ENCODE measurements at places on chromosomes 6 and 20.
A peak's percentile ranks its signal among the peaks of the same experiment; 100 is the strongest.

DNA sequence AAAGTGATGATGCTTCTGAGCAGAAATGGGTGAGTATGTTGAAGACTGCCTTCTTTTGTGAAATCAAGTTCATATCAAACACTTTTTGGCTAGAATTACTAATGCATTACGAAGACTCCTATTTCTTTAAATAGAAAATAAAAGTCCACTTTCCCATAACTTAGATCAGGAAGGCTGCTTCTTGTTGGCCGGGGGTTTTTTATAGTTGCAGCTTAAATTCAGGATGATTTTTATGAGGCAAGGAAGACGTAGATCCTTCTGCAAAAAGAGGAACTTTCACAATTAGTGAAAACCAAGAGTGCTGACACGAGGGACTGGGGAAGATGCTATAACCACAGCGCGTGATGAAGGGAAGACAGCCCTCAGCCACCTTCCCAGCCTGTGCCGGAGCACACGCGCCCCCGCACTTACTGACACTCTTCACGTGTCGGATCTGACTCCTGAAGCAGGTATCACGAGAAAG is 206.1 kb upstream of the PRDM1 start:
- no peak for DNase-seq

- no peak for DNase-seq
Observed at GRCh38 chr20:25198663-25199383, 3.3 kb downstream of the ENTPD6 start.

DNA sequence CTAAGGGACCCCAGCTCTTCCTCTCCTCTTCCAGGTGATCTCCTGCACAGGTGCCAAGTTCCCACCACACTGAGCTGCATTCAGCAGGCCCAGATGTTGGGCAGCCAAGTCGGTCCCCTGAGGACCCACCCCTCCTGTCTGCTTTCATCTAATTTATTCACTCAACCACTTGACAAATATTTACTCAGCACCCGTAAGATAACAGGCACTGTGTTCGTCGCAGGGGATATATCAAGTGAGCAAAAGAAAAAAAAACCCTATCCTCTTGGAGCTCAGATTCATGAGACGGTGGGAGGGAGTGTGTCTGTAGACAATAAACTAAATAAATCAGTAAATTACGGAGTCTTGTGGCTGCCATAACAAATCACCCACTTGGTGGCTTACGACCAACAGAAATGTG is 143.6 kb downstream of the MRPL14 start:
- DNase-seq: no peak

GRCh38 chr6:19465760-19466159 is 371.4 kb upstream of the ID4 start:
- no peak for DNase-seq

- DNase-seq: no peak
Observed at GRCh38 chr20:63023071-63023935, 16.5 kb upstream of the BHLHE23 start.

GRCh38 chr6:136290410-136291010 is 864 bp upstream of the BCLAF1 start:
- DNase-seq: peak; percentile 91

DNA sequence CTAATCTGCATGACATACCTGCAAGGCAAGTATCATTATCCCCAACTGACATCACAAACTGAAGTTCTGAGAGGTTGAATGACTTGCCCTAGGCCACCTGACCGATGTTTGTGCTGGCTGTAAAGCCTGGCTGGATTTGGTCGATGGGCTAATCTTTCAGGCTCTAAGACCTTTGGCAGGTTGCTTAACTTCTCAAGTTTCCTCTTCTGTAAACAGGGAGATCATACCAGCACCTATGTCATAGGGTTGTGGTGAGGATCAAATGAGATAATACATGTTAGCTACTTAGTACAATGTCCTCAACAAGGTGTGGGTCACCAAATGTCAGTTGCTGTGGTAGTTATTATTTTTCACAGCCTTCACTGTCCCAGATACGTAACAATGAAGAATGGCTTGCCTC is 14.2 kb downstream of the ANKRD66 start:
- DNase-seq: no peak

- no peak for DNase-seq
Observed at GRCh38 chr6:5855787-5856470, 150.8 kb downstream of the NRN1 start.

DNA sequence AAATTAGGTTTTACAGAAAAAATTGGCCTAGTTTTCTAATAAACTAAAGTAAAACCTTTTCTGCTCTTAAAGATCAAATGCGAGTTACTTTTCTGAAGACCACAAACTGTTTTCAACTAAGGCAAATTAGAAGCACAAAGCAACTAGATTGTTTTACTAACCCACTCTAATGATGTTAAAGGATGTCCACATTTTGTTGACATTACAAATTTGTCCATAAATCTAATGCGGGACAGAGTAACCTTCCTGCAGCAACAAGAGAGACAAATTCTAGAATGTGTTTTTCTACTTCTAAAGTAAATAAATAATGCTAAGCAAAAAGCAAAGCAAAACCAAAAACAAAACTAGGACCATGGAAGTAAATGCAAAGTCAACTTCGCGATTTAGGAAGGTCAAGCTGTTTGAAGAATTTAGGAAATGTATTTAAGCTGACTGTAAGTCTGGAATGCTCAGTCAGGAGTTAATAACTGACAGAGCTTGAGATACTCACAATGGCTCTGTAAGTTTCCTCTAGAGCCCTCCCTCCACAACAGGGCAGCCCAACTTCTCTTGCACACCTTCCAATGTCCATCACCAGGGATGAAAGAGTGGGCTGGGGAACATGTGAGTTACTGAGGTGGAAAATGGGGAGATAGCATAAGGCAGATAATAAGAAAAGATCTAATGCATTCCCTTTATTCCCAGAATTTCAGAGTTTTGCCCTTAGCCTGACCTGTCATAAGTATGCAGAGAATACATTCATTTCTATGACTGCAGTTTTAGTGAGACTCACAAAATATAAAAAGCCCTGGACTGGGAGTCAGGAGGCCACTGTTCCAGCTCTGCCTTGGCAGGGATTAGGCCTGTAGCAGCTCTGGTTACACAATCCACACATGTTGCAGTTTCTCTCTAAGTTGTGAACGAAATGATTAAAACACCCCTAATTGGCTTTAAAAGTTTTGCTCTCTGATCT is 158.8 kb downstream of the FOXA2 start:
- DNase-seq: no peak

DNA sequence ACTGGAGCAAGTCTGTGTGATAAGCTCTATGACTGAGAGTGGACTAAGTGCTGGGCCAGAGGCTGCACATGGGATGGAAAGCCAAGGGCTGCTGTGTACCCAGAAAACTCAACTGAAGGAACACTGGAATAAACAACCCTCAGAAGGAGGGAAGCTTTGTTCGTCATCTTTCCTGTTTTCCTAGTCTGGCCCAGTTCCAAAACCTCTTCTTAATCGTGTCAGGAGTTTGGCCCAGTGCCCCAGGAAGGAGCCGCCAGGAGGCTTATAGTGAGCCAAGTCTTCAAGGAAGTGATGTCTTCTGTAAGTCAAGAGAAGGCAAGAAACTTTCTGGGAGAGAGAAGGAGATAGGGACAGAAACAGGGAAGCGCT is 23.3 kb upstream of the TOP1 start:
- no peak for DNase-seq

DNA sequence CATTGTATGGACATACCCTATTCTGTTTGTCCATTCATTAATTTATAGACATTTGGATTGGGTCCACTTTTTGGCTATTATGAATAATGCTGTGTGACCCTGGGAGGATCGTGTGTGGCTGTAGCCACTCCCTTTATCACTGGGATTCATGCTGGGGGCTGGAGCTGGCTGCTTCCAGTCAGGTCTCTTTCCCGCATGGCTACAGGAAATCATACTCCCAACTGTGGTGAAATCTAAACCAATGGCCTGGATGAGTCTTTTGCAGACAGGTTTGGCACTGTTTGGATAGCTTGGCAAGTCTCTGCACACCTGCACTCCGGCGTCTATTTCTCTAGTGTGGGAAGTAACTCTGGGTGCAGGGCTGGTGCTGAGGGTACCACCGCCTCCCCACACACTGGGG is 80.4 kb downstream of the RIN2 start:
- DNase-seq: no peak

DNA sequence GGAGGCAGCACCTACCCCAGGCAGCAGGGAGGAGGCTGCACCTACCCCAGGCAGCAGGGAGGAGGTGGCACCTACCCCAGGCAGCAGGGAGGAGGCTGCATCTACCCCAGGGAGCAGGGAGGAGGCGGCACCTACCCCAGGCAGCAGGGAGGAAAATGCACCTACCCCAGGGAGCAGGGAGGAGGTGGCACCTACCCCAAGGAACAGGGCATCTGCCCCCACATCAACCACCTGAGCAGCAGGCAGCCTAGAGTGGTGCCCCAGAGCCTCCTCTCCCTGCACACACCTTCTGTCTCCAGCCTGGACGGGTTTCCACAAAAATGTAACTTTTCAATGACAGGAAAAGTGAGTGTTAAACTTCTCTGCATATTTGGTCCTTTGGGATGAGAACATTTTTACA is 10.2 kb downstream of the KCNQ2 start:
- no peak for DNase-seq

GRCh38 chr20:7883741-7884140 is 56.5 kb downstream of the HAO1 start:
- no peak for DNase-seq

DNA sequence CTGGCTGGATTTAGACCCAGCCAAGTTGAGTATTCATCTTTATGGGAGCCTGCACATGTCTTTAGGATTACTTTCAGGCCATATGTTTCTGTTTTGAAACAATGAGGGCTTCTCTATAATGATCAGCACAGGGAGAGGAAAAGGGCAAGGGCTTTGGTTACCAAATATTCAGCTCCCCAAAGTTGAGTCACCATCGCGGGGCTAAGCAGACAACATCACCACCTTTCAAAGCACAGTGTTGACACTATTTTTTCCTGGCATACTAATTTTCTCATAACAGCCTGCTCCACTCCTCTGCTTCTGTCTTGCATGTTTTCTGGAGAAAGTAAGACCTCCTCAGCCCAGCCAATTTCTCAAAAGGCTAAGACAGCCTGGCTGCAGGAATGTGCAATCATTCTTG is 4.9 kb downstream of the SCML4 start:
- DNase-seq: peak; percentile 26

DNA sequence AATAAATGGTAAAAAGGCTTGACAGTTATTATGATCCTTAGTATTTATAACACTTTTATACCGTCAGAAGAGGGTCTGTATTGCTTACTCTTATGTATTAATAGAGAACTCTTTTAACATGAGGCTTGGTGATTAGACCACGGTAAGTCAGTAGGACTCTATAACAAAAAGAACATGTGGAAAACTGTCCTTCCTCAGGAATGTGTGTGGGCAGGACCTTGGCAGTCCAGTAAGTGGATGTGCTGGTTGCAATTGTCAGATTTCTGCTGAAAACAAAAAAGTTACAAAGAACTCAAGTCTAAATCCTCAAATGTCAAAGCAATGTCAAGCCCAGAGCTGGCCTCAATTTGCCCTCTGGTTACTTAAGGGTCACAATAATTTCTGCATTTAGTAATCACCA is 81.1 kb downstream of the PLCG1 start:
- DNase-seq: no peak

DNA sequence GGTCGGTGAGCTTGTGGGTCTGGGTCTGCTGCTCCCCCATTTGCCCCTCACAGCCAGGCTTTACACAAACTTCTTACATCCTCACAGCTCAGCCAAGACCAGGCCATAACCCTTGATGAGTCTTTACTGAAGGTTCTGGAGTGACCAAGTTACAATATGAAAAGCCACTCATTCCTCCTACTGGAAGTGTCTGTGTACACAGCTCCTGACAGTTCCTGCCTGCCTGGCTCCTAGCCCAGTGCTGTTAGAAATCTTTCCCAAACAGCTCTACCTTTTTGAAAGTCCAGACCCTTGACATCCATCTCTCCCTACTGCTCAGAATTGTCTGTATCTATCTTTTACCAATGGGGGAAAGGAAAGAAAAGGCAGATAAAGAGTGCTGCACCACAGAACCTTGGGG is 106.9 kb downstream of the PAX1 start:
- no peak for DNase-seq

DNA sequence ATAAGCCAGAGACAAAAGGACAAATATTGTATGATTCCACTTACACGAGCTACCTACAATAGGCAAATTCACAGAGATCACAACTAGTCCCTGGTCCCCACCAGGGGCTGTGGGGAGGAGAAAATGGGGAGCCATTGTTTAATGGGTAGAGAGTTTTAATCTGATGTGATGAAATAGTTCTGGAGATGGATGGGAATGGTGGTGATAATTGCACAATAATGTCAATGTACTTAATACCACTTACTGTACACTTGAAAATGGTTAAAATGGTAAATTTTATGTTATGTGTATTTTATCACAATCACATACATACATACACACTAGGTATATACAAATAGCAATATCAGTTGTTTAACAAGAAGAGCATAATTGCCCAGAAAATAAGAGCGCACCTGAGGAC is 24.3 kb upstream of the GSTA3 start:
- DNase-seq: no peak

- DNase-seq: no peak
Observed at GRCh38 chr6:79810871-79811270, 136.5 kb downstream of the ELOVL4 start.

GRCh38 chr6:96235927-96236326 is 220.2 kb downstream of the FUT9 start:
- DNase-seq: no peak

Data from activated CD8-positive, alpha-beta T cell treated with anti-CD3 and anti-CD28 coated beads, Interleukin-2, amount 10 ng/mL, durations not matched to agents 7 days and 5 days (primary cell).